Caco-2 (cell line): ENCODE measurements at places on chromosomes 7 and 10. TPM values are rescaled to one million over a fixed set of nuclear protein-coding genes. Genes with fewer than 3 reads are reported as not detected.

GRCh38 chr10:24541239-24541753 lies 182.4 kb downstream of the ARHGAP21 start:
- H3K4me3 ChIP-seq = no peak overlapping the region
- H3K27ac ChIP-seq = peak overlapping the region; percentile 54
- peaks cover 27% of the 10 kb centered on the region for H3K4me1 ChIP-seq
- H3K27me3 ChIP-seq = no peaks in the 10 kb centered on the region
- peaks cover 8% of the 10 kb centered on the region for H3K36me3 ChIP-seq
- peak; percentile 74 for DNase-seq

GRCh38 chr10:1183033-1183396 lies 126.8 kb downstream of the WDR37 start:
- H3K27me3 ChIP-seq = no peaks in the 10 kb centered on the region
- no peak overlapping the region for H3K27ac ChIP-seq
- DNase-seq = peak; percentile 47
- no peaks in the 10 kb centered on the region for H3K36me3 ChIP-seq

GRCh38 chr10:119198438-119198837 lies 8.9 kb upstream of the GRK5 start:
- no peak for DNase-seq
- H3K4me3 ChIP-seq = no peak overlapping the region
- no peaks in the 10 kb centered on the region; the same call in 1 of the 2 replicates for H3K36me3 ChIP-seq

DNA sequence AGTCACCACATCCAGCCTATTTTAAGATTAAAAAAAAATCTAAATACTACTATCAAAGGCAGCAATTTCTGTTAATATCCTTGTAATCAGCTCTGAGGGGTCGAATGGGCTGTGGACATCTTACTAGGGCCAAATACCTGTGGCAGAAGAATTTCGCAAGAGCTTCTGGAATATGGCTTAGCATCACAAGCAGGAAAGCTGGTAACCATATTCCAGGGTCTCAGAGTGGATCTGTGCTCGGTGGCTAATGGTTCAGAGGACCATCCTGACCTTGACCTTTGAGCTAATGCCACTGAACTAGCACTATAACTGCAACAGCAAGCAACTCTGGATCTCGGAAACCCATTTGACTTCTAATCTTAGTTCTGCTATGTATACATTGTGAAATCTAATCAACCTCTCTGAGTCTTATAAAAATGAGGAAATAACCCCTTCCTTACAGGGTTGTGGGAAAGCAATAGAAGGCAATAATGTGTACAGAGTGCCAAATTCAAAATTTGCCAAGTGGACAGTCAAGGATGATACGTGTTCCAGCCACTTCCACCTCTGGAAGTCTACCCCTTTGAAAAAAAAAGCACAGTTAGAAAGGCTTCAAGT lies 65.5 kb downstream of the CYP26A1 start:
- DNase-seq = no peak
- H3K4me1 ChIP-seq = no peaks in the 10 kb centered on the region
- no peaks in the 10 kb centered on the region for H3K36me3 ChIP-seq

- no peak for DNase-seq
- H3K27ac ChIP-seq = no peak overlapping the region
- no peak overlapping the region for H3K4me3 ChIP-seq
- H3K36me3 ChIP-seq = no peaks in the 10 kb centered on the region
- H3K4me1 ChIP-seq = no peaks in the 10 kb centered on the region
Observed at GRCh38 chr7:85287106-85287825, 100.4 kb upstream of the SEMA3D start.

- peaks cover 34% of the 10 kb centered on the region for H3K4me1 ChIP-seq
- H3K27me3 ChIP-seq = no peaks in the 10 kb centered on the region
- peak overlapping the region; percentile 71 for H3K27ac ChIP-seq
- peak; percentile 54 for DNase-seq
Observed at GRCh38 chr7:116354546-116355423, 144.4 kb downstream of the TES start.

GRCh38 chr10:124001391-124002148 lies 91.8 kb downstream of the CHST15 start:
- no peak overlapping the region for H3K27ac ChIP-seq
- H3K36me3 ChIP-seq = no peaks in the 10 kb centered on the region
- no peaks in the 10 kb centered on the region for H3K27me3 ChIP-seq
- no peaks in the 10 kb centered on the region for H3K4me1 ChIP-seq
- no peak overlapping the region for H3K4me3 ChIP-seq
- no peak for DNase-seq

- no peak for DNase-seq
- no peaks in the 10 kb centered on the region for H3K36me3 ChIP-seq
- no peak overlapping the region for H3K4me3 ChIP-seq
- H3K27ac ChIP-seq = no peak overlapping the region
Observed at GRCh38 chr7:362402-363096, 72.6 kb downstream of the FOXL3 start.

The NACAD gene
- 1.0 and 1.1 TPM in 2 replicates for total RNA-seq

The CDC14C gene
- total RNA-seq = not detected in 2 replicates
